ENCODE measurements at places on chromosomes 4 and X.
A peak's percentile ranks its signal among the peaks of the same experiment; 100 is the strongest.

DNA sequence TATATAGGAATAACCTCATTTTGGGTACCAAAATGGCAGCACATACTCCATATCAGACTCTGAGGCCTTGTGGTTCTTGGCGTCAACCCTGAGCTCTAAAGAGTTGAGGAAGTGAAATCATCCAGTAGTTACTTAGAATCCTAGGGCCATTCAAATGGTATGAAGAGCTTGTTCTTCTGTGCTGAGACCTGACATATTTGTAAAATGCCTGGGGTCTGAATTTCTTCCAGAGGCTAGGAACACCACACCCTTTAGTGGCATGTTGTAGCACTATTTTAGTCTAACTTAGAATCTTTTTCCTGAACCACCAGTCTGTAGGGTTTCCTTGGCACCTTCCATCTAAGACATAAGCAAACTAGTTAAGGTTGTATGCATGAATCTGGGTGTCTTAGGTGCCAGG, 18.1 kb upstream of the GDPD2 start:
- DNase-seq, result no peak

DNA sequence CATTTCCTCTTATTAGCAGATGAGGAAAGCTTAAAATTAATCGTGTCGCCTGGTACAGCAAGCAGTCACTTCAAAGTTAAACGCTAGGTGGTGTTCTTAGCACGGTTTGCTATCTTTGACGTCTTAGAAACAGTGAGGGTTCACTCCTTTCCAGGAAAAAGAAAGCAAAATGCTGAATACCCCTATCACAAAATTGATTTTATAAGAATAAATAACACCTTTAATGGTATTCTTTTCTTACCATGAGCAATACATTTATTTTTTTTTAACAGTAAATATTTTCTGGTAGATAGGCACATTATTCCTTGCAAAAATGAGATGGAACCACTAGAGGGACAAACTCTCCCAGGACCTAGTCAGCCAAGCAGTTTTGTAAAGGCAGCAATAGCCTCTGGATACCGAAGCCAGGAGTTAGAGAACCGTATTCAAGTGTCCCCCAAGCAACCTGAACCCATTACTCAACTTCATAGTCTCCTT, 153.9 kb downstream of the KDR start:
- peak; percentile 72 for DNase-seq

GRCh38 chr4:174972911-174973310, 54.8 kb downstream of the ADAM29 start:
- DNase-seq, result no peak

DNA sequence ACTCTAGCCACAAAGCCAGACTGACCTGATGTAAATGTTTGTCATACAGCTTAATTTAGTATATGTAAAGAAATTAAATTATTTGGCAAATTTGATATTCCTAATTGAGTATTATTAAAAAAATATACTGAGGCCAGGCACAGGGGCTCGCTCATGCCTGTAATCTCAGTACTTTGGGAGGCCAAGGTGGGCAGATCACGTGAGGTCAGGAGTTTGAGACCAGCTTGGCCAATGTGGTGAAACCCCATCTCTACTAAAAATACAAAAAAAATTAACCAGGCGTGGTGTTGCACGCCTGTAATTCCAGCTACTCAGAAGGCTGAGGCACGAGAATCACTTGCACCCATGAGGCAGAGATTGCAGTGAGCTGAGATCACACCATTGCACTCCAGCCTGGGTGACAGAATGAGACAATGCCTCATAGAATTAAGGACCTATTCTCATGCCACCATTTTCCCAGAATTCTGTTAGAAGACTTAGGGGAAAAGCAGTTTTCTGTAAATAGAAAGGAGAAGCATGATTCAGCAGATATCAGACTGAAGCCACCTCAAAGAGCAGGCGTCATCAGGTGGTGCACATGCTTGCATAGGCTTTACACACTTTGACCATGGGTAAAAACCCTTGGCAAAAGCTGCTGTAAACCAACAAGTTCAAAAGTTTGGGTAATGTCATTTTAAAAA, 6.1 kb downstream of the UBQLN2 start:
- no peak for DNase-seq

GRCh38 chrX:153469811-153470410, 465 bp downstream of the HAUS7 start:
- peak; percentile 58 for DNase-seq

DNA sequence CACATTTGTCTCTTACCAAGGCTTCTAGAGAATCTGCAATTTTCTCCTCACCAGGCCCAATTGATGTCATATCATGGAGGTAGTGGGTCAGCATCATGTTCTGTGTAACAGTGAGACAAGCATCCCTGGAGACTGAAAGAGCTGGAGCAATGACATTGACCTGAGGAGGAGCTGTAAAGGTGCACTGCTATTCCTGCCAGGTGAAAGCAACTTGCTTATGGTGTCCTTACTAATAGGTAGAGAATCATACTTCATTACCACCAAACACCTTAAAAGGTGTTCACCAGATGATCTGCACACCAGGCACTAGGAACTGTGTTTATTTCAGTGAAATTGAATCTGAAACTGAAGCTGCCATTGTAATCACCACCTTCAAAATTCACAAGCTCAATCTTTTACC, 188.7 kb downstream of the AFAP1 start:
- no peak for DNase-seq

GRCh38 chrX:45323387-45323786, 122.7 kb upstream of the DIPK2B start:
- DNase-seq, result no peak

GRCh38 chr4:177108708-177109107, 201.0 kb upstream of the NEIL3 start:
- peak; percentile 40 for DNase-seq

DNA sequence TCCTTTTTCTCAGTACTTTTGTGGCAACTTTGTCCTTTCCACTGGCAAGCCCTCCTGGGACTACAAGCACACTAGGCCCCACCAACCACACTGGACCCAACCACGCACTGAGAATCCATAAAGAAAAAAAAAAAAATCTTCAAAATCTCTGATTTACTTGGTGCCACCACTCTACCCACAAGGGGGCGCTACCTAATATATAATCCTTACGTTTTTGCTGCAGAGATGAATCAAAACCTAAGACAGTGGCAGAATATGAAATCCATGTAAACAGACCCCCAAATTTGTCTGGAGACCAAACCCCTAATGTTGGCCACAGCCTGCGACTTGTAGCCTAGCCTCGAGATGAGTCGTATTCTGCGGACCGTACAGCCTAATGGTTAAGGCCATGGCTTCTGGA, 63.5 kb upstream of the ARHGAP36 start:
- peak; percentile 42 for DNase-seq

DNA sequence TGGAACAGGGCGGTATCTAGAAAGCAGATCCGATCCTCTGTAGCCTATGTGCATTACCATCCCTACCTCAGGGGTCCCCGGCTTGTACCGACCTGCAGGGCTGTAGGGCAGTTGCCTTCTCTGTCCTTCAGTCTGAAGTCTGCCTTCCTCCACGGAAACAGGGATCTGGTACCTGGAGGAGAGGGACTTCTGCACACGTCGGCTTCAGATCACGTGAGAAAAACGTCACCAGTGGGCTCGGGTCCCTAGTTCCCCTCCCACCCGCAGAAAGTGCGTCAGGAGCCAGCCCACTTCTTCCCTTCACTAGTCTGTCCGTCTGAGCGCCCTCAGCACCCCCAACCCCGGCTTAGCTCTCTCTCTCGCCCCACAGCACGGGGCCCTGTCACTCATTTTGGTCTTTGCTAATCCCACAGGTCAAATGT, at the start of gene TCEAL5:
TCEAL5 (minus strand) TSS at position 170 of the 422 bp plus-strand sequence. CDS start 2,187 bp downstream, outside the sequence.
- no peak for DNase-seq

GRCh38 chr4:81811562-81812293, 340.0 kb upstream of the RASGEF1B start:
- DNase-seq, result no peak

GRCh38 chrX:31894152-31894551, 822.3 kb upstream of the FTHL17 start:
- DNase-seq, result no peak

DNA sequence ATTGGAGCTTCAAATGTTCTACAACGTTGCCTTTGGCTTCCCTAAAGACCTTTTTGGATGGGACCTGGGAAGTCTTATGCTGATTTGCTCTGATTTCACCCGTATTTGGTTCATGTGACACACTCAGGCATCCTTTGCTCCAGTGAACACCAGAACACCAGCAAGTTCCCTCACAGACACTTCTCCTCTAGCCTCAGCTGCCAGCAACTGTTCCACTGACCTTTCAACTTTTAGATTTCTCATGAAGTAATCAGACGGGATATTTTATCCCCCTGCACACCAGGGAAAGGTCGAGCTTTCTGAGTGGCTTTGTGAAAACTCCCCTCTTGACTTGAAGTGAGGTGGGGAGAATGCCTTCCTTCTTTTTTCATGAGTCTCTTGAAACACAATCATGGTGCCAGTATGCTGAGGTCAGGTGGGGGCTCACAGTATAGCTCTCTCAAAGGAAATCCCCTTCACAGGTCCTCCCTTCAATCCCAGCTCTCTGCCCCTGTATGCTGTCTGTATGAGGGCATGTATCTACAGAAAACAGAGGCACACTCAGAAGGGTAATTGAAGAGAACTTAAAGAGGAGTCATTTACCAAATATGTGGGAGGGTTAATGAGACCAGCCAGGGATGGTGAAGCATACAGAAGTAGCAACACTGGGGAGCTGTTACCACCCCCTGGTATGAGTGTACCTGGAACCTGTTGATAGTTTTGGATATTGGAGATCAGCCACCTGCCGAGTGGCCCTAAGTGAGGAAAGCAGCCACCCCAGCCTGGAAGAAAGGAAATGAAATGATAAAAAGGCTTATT, 62.7 kb downstream of the FGFBP1 start:
- no peak for DNase-seq

GRCh38 chr4:64893205-64893604, 484.0 kb upstream of the TECRL start:
- DNase-seq, result no peak

- DNase-seq, result peak; percentile 35
Measured at GRCh38 chr4:47462799-47463234, 685 bp downstream of the COMMD8 start.

- no peak for DNase-seq
Measured at GRCh38 chr4:150974750-150975149, 40.3 kb downstream of the LRBA start.

- no peak for DNase-seq
Measured at GRCh38 chrX:38678821-38679220, 117.5 kb downstream of the TSPAN7 start.

GRCh38 chr4:155342142-155342541, 34.6 kb downstream of the MAP9 start:
- peak; percentile 34 for DNase-seq

- no peak for DNase-seq
Measured at GRCh38 chrX:85024044-85024443, 20.4 kb downstream of the APOOL start.

GRCh38 chrX:30992381-30992904, 79.4 kb downstream of the FTHL17 start:
- no peak for DNase-seq

- DNase-seq, result no peak
Measured at GRCh38 chr4:182074139-182074538, 169.1 kb upstream of the TENM3 start.

DNA sequence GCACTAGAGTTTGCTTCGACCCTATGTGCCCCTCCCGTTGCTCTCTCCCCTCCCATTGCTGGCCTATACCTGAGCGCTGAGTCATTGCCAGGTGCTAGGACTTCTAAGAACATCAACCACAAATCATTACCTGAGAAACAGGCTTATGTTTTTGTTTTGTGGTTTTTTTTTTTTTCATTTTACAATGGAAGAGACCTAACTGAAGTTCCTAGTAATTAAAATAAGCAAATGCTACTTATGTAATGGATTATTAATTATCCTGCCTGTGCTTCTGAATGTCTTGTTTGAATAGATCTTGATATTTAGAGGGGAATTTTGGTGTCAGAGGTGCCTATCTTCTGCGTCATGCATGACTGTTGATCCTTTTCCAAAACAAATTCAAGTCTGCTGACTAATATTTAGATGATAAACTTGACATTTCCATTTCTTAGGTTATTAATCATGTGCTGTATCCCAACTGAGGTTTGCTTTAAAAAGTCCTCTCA, 275.4 kb upstream of the CPEB2 start:
- DNase-seq, result peak; percentile 41
